Left hindlimb (tissue), 1 donor: ENCODE measurements at places on chromosomes 5 and 9.

DNA sequence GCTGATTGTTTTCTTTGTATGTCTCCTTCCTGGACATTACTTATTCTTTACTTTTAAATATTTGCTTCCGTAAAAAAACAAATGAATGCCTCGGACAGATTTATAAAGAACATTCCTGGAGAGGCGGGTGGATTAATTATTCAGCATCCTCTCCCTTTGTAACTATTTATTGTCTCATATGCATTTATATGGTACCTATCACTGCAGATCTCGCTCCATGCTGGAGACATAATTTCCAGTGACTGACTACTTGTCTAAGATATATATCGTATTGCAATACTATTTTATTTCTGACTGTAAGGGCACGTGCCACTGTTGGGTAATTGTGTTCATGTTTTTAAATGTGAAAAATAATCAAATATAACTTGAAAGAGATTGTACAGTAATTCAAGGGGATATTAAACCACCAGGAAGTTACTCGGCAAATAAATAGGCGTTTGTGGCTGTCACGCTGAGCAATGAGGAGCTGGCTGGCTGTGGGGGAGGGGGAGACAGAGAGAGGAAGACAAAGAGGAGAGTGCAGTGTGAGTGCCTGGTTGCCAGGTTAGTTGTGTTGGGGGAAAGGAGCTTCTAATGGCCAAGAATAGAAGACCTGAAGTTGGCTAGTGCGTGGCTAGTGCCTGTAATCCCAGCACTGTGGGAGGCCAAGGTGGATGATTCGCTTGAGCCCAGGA is 131.8 kb upstream of the GABRP start:
- DNase-seq, result no peak

- DNase-seq, result no peak
These were observed 8.0 kb upstream of the INIP start for GRCh38 chr9:112725961-112726360.

DNA sequence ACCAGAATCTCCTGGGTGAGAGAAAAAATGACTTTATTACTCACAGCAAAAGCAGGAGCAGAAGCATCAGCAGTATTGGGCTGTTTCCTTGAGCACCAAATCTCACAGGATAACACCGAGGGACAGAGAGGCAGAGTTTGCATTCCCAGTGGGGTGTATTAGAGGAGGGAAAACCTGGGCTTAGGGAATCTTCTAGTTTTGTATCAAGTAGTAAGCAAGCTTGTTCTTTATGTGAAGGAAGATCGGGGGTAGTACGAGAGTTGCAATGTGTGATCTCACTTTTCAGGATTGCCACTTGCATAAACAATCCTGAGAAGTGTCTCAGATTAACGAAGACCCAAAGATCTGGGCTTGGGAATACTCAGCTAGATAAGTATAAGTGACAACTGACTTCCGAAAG is 1163.0 kb downstream of the TAF11L14 start:
- DNase-seq, result no peak

DNA sequence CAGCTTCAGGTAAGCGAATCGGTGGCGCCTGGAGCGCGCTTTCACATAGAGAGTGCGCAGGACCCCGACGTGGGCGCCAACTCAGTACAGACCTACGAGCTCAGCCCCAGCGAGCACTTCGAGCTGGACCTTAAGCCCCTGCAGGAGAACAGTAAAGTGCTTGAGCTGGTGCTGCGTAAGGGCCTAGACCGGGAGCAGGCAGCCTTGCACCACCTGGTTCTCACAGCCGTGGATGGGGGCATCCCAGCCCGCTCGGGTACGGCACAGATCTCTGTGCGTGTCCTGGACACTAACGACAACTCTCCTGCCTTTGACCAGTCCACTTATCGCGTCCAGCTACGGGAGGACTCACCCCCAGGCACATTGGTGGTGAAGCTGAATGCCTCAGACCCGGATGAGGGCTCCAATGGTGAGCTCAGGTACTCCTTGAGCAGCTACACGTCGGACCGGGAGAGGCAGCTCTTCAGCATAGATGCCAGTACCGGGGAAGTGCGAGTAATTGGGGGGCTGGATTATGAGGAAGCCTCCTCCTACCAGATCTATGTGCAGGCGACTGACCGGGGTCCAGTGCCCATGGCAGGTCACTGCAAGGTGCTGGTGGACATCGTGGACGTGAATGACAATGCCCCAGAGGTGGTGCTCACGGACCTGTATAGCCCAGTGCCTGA is 1.1 kb downstream of the PCDHAC2 start:
- no peak for DNase-seq

DNA sequence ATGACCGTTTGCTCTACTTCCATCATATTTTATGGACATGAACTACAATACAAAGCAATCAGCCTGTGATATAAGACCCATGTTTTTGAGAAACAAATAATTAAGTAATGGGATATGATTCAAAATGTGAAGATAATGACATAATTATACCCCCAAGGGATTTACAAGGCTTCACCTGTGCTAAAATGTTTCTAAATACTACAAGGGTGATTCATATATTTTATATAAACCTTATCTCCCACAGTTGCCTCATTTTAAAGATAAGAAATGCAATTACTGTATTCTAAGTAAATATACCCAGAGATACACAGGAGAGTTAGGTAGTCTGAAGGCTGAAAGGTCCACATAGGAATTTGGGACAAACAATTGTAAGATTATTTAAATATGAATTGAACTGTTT is 662.0 kb upstream of the CHD1 start:
- no peak for DNase-seq

DNA sequence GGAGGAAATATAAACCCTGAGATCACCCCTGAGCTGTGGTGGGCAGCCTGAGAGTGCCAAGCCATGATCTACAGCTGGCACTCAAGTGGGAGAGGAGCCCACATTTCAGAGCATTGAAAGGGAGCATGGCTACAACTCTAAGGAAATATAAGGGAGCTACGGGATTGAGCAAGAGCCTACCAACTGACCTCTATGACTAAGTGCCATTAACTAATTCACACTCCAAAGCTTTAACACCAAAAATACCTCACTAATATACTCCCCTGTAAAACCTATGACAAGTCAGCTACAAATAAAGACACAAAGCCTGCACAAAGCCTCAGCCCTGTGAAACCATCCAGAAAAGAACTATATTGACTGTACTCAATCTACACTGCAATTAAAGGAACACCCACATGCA is 286.8 kb upstream of the RPS23 start:
- no peak for DNase-seq

DNA sequence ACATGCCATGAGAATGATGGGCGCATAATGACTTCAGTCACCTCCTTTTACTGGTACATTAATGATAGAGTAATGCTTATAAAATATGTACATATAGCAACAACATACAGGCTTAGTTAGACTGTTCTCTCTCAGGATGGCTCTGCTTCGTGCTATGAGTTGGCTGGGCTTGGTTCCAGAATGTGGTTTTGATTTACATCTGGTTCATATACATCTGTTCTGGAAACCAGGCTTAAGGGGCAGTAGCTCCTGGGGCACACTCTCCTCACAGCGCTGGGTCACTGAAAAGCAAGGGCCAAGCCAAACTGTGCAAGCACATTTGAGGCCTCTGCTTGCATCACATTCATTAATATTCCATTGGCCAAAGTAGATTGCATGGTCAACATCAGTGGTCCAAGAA is 44.9 kb downstream of the PCSK1 start:
- DNase-seq, result no peak

- DNase-seq, result no peak
These were observed 308.1 kb downstream of the LRRC70 start for GRCh38 chr5:62886603-62887315.

DNA sequence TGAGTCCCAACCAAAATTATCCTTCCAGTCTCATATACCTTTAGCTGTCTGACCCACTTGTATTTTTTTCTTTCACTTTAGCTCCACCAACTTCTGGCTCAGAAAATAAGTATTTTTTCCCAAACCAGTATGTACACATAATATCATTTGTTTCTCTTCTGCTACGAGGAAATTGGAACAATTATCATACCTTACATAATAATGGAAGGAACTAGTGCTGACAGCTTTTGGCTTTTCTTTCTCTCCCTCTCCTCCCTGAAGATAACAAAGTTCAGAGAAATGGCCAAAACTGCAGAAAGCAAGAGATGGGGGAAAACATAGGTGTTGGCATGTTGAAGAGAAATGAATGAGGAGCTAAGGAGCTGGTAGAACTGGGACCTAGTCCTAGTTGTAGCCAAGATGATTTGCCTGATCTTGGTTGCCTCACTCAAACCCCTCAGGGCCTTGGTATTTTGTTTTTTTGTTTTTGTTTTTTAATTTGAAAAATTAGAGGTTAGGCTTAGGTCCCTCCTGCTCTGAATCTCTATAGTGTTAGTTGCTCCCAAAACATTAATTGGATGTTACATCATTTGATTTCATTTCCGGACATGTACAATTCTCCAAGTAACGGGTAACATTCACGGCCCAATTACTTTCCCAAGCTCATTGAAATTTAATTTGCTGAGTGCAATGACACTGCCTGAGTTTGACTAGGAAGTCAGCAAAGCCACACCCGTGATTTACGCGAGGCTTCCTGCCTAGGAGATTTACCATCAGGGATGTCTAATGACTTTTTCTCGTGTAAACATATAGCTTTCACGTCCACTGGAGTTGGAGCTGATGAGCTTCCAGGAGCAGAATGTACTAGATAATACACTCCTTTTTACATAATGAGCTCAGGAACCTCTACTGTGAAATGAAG is 291.6 kb downstream of the TLE1 start:
- no peak for DNase-seq
